ENCODE measurements at places on chromosomes 1 and 21.

DNA sequence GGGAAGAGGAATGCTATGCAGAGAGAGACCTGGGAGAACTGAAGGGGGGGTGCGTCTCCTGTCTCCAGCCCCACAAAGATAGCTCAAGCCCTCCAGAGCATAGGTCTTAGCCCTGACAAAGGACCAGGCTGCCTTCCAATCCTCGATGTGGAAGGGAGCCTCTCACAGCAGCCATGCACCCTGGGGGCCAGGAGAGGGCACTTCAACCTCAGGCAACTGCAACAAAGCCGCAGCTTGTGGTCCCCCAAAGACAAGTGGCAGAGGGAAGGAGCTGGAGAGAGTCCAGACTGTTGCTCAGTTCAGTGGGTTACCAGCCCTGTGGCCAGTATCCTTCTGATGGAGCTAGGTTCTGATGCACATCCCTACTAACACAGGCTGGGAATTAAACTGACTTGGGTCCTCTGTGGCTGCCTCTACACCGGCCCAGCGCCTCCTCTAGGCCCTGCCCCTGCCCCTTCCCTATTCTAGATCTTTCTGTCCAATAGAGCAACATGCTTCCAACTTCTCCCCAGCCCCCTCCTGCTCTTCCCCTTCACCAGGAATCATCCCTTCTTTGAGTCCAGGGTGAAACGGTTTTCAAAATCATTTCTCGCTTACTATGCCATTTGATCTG is 100.7 kb upstream of the SPATA6 start:
- DNase-seq: peak; percentile 17

GRCh38 chr1:12406211-12407021 is 176.6 kb downstream of the VPS13D start:
- no peak for DNase-seq

GRCh38 chr1:170730438-170730837 is 66.5 kb downstream of the PRRX1 start:
- DNase-seq: no peak

DNA sequence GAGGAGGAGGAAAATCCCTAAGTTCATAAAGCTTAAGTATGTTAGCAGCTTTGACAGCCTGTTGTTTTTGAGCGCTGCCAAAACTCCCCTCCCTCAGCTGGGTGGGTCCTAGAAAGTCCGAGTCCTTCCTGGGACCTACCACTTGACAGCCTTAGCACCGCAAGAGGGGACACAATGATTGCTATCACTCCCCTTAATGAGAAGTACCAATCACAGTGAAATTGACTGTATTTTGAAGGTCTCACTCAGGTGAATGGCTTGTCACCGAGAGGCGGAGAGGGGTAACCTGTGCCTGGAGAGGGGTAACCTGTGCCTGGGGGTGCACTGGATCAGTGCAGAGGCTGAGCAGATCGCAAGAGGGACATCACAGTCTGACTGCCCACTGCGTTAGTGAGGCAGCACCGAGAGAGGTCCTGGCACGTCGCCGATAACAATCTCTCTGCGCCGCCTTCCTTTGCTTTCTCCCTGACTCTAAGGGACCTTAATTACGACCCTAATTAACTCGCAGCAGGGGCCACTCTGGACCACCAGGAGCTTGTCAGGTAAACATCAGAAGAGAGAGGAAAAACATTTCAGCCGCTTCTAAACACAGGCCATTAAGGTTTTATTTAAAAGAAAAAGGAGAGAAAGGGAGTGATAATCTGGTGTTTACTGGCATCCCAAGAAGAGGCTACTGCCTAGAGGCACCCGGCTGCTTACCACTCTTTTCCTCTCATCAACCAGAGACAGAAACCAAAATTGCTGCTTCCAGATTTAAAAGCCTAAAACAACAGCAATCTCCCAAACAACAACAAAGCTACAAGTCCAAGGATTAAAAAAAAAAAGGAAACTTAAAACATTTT is 25.7 kb upstream of the KCNK1 start:
- no peak for DNase-seq

DNA sequence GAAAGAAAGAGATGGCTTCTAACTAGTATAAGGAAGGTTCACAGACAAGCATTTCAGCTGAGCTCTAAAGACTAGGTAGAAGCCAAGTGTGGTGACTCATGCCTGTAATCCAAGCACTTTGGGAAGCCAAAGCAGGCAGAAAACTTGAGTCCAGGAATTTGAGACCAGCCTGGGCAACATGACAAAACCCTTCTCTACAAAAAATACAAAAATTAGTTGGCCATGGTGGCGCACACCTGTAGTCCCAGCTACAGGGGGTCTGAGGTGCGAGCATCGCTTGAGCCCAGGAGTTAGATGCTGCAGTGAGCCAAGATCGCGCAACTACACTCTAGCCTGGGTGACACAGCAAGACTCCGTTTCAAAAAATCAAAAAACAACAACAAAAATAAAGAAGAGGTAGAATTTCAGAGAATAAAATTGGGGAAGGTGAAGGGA is 27.8 kb downstream of the FBXO42 start:
- DNase-seq: no peak

DNA sequence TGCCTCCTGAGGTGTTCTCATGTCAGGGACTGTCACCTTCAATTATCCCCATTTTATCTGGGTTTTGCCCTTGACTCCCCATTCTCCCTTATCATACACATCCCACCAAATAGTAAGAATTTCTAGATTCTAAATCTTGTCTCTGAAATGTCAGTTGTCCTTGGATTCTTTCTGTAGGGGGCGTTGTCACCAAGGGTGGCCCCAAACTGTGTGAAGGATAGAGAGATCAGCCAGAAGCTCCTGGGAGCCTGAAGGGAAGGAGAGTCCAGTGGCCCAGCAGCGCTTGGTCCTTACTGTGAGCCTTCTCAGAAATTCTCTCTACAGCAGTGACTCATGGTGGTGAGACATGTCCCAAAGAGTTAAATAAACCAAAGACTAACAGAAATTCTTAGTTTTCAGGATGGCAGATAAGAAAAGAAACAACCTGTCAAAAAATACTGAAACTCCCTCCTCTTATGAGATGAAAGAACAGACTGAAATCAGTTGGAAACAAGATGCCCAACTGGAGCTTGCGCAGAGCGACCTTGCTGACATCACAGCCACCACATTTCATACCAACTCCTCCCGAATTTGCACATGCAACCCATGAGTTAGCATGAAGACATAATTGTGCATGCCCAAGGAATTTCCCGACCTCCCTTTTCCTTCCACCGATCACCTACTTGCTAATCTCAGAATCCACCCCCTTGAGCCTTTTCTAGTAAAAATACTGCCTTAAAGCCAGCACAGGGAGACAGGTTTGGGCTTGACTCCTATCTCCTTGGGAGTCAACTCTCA is 109.8 kb downstream of the ELAVL4 start:
- no peak for DNase-seq

DNA sequence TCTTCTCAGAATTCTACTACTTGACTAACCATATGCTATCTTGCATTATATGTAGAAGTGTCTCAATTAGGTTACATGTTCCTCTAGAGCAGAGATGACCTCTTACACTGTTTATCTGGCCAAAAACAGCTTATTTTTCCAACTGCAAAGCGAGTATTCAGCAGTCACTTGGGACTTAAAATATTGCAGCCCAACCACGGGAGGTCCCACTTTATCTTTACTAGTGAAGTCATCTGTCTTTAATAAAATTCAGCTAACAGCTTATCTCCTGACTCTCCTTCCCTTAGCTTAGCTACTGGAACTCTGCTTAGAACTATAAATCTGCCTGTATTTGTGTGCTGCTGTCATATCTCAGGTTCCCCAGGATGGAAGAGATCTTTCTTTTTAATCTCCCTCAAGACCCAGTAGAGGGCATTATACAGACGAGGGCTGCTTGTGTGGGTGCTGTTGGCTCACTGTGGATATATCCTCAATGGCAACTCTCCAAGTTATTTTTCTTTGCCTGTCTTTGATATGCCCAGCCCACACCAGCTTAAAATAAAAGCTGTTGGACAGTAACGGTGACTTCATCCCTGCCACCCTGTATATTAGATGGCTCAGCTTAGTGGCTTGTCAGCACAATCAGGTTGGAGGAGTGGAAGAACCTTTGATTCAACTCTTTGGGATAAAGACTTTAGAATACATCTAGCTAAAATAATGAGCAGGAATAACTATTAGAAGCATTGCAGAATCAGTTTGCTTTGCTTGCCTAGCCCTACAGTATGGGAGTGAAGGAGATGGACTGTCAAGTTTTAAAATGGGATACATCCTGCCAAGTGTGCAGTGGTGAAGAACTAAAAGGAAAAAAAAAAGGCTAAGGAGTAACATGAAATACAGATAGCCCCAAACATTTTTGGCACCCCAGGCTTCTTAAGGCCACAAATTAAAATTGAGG is 9.6 kb downstream of the ENSA start:
- DNase-seq: no peak

DNA sequence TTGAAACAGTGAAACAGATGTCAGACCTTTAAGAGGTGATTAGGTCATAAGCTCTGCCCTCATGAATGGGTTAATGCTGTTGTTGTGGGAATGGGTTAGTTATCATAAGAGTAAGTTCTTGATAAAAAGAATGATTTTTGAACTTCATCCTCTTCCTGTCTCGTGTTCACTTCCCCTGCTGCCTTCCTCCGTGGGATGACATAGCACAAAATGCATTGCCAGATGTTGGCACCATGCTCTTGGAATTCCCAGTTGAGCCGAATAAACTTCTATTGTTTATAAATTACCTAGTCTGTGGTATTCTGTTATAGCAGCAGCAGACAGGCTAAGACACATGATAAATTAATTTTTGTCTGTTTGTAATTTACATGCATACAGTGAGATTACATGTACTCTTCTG is 112.0 kb upstream of the LRRC7 start:
- no peak for DNase-seq

GRCh38 chr1:69388044-69388443 is 179.7 kb upstream of the LRRC7 start:
- no peak for DNase-seq

DNA sequence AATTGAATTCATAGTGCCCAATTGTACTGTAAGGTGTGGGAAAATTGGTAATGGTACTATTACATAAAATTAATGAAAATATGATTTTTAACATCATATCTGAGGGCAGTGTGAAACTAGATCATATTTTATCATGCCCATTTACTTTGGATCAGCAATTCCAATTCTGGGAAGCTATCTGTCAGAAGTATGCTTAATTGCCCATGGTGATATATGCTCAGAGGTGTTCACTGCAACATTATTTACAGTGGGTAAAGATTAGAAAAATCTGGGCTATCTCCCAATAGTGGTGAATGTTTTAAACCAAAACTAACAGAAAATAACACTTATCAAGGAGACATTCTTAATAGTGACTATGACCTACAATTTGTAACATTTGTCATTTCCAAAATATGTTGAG is 1260.0 kb downstream of the BRINP3 start:
- no peak for DNase-seq

DNA sequence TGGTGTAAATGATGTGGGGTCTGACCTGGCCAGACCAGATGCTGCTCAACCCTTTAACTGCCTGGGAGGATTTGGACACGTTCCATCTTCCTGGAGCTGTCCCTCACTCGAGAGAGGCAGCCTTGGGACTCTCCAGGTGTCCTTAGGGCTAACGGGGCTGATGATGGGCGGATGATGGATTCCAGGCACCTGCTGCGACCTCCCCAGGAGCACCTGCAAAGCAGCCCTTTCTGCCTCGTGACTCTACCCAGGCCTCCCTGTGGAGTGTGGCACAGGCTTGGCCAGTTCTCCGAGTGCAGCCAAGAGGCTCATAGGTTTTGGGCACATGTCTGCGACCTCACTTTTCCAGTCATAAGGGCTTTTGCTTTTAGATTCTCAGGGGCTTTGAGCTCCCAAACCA is 12.3 kb upstream of the TRIM17 start:
- DNase-seq: no peak

DNA sequence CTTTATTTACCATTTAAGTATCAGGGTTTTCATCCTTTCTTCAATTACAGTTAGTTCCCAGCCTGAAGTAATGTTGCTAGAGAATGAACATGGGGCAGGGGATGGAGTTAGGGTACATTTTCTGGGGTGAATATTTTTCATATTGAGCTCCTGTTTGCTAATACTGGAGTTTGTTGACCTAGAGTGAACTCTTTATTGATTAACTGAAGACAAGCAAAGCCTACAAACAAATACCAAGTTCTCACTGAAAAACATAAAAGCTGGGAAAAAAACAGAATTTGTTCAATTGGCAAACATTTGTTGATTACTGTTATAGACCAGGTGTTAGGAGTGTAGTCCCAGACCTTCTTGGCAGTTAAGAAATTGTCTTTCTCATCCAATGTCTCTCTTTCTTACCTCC is 28.2 kb upstream of the PIGV start:
- no peak for DNase-seq

- no peak for DNase-seq
These were observed 17.3 kb upstream of the COA6 start for GRCh38 chr1:234355782-234356510.

- no peak for DNase-seq
These were observed 6.2 kb downstream of the BECN2 start for GRCh38 chr1:241963722-241964121.

DNA sequence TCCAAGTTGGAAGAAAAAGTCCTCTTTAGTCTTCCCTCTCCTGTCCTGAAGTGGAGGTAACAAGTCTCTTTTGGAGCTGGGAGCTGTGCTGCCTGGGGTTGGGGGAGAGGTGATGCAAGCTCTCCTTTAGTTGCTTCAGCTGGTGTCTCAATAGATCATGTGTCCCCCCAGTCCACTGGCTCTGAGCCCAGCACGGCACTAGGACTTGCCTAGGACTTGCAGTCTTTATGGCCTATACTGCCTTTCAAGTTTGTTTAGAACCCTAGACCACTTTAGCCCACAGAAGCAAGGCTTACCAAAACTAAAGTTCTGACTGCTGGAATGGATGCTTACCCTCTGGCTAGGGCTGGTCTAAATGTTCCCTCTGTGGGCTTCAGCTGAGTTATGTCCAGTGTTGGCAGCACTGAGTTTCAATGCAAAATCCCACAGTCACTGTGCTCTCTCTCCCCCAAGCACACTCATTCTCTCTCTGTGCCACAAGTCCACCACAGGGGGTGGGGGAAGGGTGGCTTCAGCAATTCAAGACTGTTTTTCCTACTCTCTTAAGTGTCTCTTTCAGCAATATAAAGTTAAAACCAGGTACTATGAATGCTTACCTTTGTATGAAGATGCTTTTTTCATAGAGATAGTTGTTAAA is 185.0 kb downstream of the DNAH14 start:
- DNase-seq: no peak

- DNase-seq: no peak
These were observed 17.4 kb downstream of the CEPT1 start for GRCh38 chr1:111157431-111157830.

DNA sequence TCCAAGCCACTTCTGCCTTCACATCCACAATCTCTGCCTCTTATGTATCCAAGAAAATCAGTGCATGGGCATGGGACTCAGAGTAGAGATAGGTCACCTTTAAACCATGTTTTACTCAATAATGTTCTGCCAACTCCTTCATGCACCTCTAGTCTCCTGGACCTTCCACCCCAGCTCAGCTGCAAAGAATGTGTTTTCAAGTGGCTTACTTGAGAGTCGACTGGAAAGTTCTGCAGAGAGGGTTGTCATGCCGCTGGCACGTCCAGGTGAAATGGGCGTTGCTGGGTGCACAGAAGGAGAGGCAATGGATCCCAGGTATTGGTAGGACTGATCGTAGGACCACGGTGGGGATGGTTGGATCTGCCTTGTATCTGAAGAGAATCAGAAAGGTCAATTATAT is 130.3 kb downstream of the CLIC6 start:
- DNase-seq: no peak
